ENCODE measurements at places on chromosomes 2 and 18. TPM values are rescaled to one million over a fixed set of nuclear protein-coding genes. Genes with fewer than 3 reads are reported as not detected.
A peak's percentile ranks its signal among the peaks of the same experiment; 100 is the strongest.

Gene TMEM37
- 92.8 TPM for polyA plus RNA-seq

Gene AUP1
- polyA plus RNA-seq, result 237 TPM

DNA sequence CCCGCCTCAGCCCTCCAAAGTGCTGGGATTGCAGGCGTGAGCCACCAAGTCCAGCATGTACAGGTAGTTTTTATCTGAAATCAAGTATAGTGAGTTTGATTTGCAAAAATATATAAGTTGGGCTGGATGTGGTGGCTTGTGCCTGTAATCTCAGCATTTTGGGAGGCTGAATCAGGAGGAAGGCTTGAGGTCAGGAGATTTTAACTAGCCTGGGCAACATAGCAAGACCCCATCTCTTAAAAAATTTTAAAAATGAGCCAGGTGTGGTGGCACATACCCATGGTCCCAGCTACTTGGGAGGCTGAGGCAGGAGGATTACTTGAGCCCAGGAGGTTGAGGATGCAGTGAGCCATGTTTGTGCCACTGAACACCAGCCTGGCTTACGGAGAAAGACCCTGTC lies 5.6 kb upstream of the GALM start:
- DNase-seq, result no peak

DNA sequence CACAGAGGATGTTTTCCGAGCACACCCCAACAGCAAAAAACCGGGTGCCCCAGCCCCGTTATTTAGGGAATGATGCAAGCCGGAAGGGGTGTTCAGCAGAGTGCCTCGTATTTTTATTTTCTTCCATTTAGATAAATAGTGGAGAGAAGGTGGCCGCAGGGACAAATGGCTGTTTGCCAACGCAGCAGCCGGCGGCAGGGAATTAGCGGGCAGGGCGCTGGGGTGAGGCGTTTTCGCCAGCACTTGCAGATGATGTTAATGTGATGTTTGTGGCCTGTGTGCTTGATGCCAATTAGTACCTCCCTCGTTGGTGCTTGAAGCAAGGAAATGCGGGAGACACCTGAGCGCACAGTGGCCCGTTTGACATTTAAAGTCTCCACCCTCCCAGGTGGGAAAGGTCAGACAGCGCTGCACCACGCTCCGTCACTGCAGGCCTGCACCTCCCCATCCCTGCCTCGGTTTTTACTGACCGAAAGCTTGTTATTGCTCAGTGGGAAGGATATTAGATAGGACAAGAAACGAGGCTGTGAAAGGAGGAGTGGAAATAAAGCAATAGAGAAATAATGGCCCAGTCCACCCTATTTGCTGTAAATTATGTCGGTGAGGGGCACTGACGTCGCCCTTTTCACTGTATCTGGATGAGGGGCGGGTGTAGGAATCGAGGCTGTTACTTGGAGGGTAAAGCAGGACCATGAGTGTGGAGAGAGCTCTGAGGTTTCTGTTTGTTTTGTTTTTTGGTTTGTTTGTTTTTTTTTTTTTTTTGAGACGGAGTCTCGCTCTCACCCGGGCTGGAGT lies 39.1 kb downstream of the NFATC1 start:
- no peak for DNase-seq

DNA sequence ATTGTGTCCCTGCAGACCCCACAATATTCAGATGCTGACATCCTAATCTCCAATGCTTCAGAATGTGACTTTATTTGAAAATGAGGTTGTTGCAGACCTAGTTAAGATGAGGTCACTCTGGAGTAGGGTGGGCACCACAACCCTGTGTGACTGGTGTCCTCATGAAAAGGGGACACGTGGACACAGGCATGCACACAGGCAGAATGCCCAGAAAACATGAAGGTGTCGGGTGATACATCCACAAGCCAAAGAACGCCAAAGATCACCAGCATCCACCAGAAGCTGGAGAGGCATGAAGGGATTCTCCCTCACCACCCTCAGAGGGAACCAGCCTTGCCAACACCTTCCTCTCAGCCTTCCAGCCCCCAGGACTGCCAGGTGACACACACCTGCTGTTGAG lies 69.3 kb downstream of the AFF3 start:
- DNase-seq, result no peak

Gene SH3RF3
- polyA plus RNA-seq, result 3.9 TPM

DNA sequence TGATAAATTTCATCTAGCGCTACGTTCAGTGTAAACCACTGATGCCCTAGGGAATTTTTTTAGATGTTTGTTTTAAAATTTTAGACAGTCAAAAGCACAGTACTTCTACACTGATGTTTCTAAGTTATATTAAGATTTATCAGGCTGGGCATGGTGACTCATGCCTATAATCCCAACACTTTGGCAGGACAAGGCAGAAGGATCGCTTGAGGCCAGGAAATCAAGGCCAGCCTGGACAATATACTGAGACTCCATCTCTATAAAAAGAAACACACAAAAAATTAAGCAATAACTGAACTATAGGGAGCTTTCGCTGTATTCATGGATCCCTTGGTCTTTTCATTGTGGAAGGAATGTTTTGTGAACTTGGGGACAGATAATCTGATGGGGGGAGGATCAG lies 50.6 kb upstream of the MAPRE2 start:
- no peak for DNase-seq

GRCh38 chr2:43160778-43161177 lies 65.6 kb downstream of the ZFP36L2 start:
- peak; percentile 98 for DNase-seq

DNA sequence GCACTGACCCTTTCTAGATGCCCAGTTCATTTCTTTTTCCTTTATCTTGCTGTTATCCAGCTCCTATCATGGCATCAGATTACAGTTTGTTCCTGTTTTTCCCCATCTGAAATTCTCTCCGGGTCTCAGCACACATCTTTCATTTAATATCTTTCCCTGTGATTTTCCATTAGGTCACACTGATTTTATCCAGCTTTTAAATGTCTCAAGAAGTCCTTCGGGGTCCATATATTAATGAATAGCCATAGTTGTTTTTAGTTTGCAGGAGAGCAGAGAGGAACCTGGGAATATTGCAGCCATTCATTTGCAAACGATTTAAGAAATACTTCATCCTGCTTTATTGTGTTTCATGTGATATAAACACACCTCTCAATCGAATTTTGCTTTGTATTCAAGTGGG lies 374.2 kb downstream of the TDRD15 start:
- DNase-seq, result no peak

DNA sequence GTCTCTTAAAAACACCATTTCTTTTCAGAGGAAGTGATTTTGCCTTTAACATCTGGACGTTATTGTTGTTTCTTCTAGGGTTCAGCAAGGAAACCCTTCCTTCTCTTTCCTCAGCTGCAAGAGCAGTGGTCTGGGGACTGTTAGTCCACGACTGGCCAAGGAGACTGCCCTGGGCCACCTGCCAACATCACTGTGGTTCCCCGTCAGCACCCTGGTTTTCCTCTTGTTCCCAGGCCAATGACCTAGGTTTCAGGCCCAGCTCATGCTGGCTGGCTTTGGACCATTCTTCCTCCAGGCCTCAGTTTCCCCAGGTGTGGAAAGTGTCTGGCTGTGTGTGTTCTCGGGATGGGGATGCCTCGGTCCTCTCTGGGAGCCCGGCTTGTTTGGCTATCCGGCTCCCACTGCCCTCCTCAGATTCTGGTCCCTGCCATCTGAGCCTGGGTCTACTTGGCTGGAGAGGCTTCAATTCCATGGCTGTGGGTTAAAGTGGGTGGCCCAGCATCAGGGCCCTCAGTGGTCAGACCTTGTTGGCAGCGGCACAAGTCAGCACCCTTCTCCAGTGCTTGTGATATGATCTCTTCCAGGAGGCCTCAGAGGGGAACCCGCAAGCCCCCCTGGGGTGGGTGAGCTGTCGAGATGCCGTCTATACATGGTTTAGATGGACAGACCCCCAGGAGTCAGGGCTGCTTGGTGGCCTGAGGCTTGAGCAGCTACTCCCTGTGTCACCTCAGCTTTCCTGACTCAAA lies 234.3 kb upstream of the HS6ST1 start:
- DNase-seq, result no peak

DNA sequence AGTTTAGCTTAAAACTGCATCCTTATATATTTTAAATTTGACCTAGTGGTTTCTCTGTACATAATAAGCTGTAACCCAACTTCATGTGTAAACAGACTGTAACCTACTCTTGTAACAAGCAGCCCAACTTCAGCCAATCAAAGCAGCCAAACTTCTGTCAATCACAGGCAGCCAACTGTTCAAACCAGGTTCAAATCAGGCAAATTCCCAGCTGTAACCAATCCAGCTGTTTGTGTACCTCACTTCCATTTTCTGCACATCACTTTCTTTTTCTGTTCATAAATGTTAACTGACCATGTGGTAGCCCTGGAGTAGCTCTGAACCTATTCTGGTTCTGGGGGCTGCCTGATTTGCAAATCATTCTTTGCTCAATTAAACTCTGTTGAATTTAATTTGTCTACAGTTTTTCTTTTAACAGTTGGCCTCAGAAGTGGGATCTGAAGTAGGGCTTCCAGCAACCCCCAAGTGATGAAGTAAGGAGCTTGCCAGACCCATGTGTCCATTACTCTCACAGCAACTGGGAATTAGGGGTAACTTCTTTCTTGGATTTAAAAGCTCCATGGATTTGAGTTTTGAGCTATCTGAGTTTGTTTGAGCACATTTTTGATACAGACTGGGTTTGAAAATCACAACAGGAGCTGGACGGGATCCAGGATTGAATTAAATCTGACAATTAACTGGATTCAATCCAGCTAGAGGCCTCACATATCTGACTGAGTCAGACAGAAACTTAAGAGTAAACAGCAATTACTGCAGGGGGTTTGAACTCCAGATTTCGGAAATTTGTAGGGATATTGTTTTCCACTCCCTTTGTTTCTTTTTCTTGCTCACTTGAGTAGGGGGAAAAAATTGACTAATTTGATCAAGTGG lies 1569.7 kb upstream of the SLC39A10 start:
- DNase-seq, result no peak

DNA sequence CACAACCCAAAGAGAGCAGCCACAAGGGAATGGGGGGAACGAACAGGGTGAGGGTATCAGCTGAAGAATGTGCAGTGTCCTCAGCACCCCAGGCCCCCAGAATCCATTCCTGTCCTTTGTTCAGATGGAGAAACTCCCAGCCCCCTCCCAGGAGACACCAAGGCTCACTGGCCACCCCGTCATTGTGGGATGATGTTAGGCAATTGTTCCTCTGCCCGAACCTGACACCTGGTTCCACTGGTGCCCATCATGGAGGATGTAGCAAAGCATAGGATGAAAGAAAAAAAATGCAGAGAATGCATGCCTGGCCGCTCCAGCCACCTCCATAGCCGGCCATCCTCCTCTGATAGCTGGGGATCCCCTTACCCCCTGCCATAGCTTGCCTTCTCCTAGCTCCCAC lies 197.3 kb upstream of the TWIST2 start:
- DNase-seq, result no peak

- no peak for DNase-seq
Measured at GRCh38 chr18:51824746-51825145, 515.3 kb upstream of the DCC start.

DNA sequence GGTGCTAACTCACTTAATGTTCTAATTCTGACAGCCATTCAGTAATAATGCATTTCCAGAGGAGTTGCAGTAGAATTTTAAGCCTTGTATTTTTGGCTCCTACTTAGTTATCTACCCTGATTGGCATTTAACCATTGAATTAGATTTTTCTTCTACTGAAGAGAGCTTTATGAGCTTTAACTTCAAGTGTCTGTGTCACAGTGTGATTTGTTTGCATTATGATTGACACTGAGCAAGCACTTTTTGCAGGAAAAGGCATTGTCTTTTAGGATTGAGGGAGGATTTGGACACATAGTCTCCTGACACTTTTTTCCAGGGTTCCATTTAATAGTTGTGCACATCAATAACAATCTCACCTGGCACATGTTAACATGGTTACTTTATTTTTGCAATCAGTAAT lies 26.7 kb downstream of the LYPD6 start:
- no peak for DNase-seq

- no peak for DNase-seq
Measured at GRCh38 chr18:76572518-76573247, 77.6 kb upstream of the ZNF516 start.

Gene UCN
- polyA plus RNA-seq, result 1.8 TPM

Gene MAT2A
- polyA plus RNA-seq, result 93.3 TPM

GRCh38 chr18:24414349-24415003 lies 12.0 kb upstream of the IMPACT start:
- DNase-seq, result no peak

DNA sequence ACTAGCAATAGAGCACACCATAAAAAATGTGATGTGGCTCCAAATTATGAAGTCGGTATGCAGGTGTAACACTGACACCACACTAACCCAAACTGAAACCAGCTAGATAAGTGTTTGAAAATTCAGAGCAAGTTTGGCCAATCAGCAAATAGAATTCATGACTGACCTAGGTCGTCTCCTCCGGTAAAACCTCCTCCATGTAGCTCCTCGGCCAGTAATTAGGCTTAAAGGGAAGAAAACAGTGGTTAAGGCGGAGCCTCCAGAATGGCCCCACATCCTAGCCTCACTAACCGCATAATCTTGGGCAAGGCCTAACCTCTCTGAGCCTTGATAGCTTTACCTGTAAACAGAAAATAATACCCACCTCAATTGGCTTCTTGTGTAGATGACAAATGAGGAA lies 30.1 kb downstream of the C1D start:
- peak; percentile 14 for DNase-seq

GRCh38 chr2:1492711-1493430 lies 79.6 kb downstream of the TPO start:
- no peak for DNase-seq

DNA sequence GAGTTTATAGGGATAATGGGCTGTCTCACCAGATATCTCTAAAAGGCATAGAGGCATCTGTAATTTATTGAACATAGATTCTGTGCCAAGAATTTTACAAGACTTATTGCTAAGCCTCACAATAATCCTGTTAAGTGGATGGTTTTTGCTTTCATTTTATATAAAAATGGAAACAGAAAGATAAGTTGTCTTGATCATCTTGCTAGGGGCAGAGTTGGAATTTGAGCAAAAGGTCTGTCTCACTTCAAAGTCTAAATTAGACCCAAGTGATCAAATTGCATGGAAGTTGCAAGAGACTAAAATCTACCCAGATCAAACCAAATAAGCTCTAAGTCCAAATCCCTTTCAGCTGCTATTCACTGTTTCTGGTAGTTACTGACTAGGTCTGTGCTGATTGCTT lies 95.3 kb upstream of the SOX11 start:
- no peak for DNase-seq

Gene SKOR2
- polyA plus RNA-seq, result not detected

DNA sequence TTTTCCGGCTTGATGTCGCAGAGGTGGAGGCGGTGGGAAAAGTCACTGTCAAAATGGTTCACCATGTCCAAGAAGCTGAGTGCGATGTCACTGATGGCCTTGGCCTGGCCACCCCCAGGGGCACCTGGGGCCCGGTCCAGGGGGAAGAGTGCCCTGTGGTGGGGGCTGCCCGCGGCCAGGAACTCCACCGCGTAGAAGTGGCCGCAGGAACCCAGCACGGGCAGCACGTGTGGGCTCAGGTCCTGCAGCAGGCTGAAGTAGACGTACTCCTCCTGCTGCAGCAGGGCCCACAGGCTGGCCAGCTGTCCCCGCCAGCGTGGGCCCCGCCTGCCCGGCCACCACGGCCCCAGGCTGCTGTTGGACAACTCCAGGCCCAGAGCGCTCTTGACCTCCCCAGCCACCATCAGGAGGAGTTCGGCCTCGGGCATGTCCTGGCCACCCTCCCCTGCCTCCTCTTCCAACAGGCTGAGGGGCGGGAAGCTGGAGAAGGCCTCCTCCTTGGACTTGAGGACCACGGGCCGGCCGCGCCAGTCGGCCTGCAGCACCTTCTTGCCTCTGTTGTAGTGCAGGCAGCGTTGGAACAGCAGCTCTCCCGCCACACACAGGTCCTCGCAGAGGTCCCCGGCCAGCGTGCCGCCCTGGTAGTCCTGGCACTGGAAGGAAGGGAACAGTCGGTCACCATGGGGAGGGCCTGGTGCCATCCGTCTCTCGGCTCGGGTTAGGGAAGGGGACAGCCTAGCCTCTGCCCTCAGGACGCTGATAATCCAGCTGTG lies 10.3 kb downstream of the DIPK1C start:
- DNase-seq, result no peak

- no peak for DNase-seq
Measured at GRCh38 chr2:108323619-108324018, 34.9 kb downstream of the SULT1C2 start.
